ENCODE measurements at places on chromosomes 16 and 17. TPM values are rescaled to one million over a fixed set of nuclear protein-coding genes. Genes with fewer than 3 reads are reported as not detected.

The NPIPB13 gene
- total RNA-seq, result 0.26 TPM

The COG8 gene
- total RNA-seq, result 38.6 TPM

The SLC6A2 gene
- not detected for total RNA-seq

The PRSS36 gene
- total RNA-seq, result 1.3 TPM

The SLC16A11 gene
- total RNA-seq, result not detected

The OR3A3 gene
- total RNA-seq, result not detected

The C16orf92 gene
- not detected for total RNA-seq

The C17orf78 gene
- total RNA-seq, result not detected

The CIAO2B gene
- total RNA-seq, result 88.2 TPM

The KRTAP4-4 gene
- total RNA-seq, result not detected

The ARRB2 gene
- total RNA-seq, result 5.5 TPM

The PRRT2 gene
- 0.82 TPM for total RNA-seq

The SPIRE2 gene
- total RNA-seq, result 3.2 TPM

The RASD1 gene
- 8.1 TPM for total RNA-seq

The DRC3 gene
- 0.70 TPM for total RNA-seq

The EVPLL gene
- total RNA-seq, result not detected

Measured in pericardium fibroblast (primary cell).